Calu3 (cell line): ENCODE measurements at places on chromosomes 4 and X. TPM values are rescaled to one million over a fixed set of nuclear protein-coding genes. Genes with fewer than 3 reads are reported as not detected.
A peak's percentile ranks its signal among the peaks of the same experiment; 100 is the strongest.

DNA sequence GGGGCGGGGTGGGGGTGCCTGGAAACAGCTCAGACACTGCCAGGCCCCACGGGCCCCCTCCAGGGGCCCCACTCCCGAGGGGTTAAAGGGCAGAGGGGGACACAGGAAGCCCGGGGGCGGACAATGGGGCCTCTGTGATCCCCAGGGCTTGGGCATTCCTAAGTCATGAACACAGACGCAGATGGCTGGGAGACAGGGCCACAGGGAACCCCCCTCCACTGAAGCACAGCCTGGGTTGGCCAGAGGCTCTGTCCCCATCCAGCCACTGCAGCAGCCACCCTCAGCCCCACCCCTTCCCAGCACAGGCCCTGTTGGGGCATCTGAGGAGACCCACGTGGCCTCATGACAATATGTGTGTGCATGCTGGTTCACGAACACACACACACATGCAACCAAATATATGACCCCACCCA lies 3.9 kb downstream of the L1CAM start:
- no peaks in the 10 kb centered on the region for H3K36me3 ChIP-seq
- DNase-seq, result peak; percentile 83
- H3K4me1 ChIP-seq, result peaks cover 35% of the 10 kb centered on the region
- peaks cover under 1% of the 10 kb centered on the region for H3K27me3 ChIP-seq
- H3K4me3 ChIP-seq, result peak overlapping the region; percentile 50
- H3K27ac ChIP-seq, result peak overlapping the region; percentile 70

DNA sequence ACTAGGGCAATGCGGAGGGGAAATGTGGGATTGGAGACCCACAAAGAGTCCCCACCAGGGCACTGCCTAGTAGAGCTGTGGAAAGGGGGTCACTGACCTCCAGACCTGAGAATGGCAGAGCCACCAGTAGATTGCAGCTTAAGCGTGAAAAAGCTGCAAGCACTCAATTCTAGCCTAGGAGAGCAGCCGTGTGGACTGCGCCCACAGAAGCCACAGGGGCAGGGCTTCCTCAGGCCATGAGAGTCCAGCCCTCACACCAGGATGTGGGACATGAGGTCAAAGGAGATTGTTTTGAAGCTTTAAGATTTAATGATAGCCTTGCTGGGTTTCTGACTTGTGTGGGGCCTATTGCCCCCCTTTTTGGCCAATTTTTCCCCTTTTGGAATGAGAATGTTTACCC lies 379.0 kb downstream of the INPP4B start:
- H3K27me3 ChIP-seq, result no peaks in the 10 kb centered on the region
- H3K27ac ChIP-seq, result peak overlapping the region; percentile 41
- H3K4me1 ChIP-seq, result peaks cover 10% of the 10 kb centered on the region
- no peak for DNase-seq
- H3K36me3 ChIP-seq, result peaks cover 46% of the 10 kb centered on the region
- no peak overlapping the region for H3K4me3 ChIP-seq

DNA sequence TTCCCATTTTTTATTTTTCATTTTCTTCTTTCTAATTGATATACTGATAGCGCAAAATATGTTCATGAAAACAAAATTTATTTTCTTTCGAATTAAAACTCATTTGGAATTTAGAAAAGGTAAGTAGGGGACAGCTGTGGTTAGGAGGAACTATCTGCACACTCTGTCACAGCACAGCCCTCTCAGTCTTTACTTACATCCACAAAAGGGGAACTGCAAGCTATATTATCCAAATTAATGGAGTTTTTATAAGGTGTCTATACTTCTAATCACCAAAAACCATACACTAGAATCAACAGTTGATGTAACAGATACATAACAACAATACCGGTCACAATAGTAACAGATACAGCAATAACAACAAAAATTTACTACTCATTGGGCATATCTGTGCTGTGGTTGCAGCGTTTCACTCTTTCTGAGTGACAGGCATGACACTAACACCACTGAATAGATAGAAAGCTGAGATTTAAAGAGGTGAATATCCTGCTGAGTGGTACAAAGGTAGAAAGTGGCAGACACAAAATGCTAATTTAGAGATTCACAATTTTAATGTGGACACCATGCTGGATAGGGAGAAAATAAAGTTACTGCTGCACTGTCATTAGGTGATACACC lies 160.7 kb downstream of the PPP3CA start:
- H3K36me3 ChIP-seq, result no peaks in the 10 kb centered on the region
- no peaks in the 10 kb centered on the region for H3K27me3 ChIP-seq
- H3K4me1 ChIP-seq, result peaks cover 18% of the 10 kb centered on the region
- H3K4me3 ChIP-seq, result no peak overlapping the region
- DNase-seq, result no peak
- H3K27ac ChIP-seq, result no peak overlapping the region

DNA sequence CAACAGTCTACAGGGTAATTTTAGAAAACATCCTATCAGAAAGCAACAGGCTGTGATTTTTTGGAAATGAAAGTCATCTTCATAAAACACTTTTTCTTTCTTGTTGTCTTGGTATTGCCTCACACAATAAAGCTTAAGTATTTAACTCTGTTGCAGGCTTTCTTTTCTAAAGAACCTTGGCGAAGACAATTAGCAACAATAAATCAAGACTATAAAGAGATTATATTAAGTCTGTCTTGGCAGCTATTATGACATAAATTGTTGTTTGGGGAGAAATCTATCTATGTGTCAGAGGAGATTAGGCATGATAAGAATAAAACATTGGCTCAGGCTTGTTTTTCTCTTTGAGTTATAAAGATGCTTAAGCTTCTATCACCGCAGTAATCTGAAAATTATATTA lies 1774.8 kb downstream of the ARAP2 start:
- H3K36me3 ChIP-seq, result no peaks in the 10 kb centered on the region
- H3K4me3 ChIP-seq, result no peak overlapping the region
- DNase-seq, result no peak
- no peaks in the 10 kb centered on the region for H3K27me3 ChIP-seq
- H3K4me1 ChIP-seq, result no peaks in the 10 kb centered on the region

DNA sequence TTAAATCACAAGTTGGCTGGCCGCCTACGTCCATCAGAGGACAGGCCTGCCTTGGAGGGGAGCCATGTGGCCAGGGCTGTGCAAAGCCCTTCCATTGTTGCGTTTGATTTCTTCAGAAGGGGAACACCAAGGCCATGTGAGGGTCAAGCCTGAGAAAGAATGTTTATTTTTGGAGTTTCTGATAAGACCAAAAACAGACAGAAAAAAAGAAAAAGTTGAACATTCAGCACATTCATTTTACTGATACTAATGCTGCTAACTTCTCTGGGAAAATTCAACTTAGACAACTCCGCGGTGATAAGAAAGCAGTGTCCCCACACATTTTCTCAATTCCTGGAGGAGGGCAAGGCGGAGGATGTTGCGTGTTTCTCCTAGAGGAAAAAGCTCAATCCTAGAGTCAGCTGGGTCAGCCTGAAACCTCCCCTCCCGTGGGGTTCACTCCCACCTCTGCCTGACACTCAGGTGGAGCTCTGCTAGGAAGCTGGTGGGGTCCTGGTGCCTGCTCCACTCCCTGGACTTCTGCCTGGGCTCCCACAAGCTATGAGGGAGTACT lies 63.5 kb downstream of the ANAPC4 start:
- H3K27ac ChIP-seq, result no peak overlapping the region
- no peaks in the 10 kb centered on the region for H3K27me3 ChIP-seq
- H3K36me3 ChIP-seq, result peaks cover 5% of the 10 kb centered on the region
- no peak overlapping the region for H3K4me3 ChIP-seq

GRCh38 chr4:32135642-32136041 lies 1415.5 kb downstream of the PCDH7 start:
- H3K4me1 ChIP-seq, result no peaks in the 10 kb centered on the region
- no peaks in the 10 kb centered on the region for H3K27me3 ChIP-seq
- no peak overlapping the region for H3K4me3 ChIP-seq
- H3K27ac ChIP-seq, result no peak overlapping the region

DNA sequence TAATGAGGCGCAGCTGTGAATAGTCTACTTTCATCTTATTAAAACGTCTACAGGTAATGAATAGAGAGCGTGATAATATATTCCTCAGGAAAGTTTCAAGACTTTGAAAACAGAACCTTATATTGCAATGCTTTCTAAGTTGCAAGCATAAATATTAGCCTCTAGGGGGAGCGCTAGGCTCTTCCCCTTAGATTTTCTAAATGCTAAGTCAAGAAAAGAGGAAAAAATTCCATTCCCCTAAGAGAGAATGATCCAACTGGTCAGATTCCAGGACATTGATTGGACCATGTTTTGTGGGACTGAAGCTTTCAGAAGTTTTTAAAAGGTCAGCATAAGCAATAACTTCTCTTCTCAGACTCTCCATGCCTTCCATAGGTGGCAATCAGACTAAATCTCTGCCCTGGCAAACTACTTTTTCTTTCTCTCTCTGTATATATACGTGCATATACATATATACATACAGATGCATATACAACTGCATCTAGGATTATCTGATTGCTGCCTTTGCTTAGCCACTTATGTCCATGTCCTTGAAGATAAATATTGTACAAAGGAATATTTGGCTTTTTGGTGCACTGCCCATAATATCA lies 492.9 kb downstream of the INPP4B start:
- no peak overlapping the region for H3K4me3 ChIP-seq
- peaks cover 69% of the 10 kb centered on the region for H3K4me1 ChIP-seq
- no peaks in the 10 kb centered on the region for H3K36me3 ChIP-seq
- DNase-seq, result no peak

DNA sequence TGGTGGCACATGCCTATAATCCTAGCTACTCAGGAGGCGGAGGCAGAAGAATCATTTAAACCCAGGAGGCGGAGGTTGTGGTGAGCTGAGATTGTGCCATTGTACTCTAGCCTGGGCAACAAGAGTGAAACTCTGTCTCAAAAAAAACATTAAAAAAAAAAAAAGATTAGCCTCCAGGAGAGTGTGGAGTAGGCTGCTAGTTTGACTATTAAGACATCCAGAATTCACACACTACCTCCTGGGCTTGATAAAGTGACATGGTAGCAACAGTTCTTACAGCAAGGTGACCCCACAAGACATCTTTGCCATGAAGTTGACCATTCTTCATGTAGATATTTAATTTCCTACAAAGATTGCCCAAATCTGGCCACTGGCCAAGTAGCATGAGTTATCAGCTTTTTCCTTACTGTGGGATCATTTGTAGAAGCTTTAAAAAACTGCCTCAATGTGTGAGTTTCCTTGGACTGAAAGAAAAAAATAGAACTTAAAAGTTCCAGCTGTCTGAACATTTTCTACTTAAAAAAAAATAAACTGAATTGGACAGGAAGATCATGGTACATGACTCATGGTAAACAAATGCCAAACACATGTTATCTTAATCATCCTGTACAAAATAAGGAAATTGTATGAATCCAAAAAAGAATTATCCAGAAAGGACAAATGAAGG lies 35.3 kb upstream of the SPRY1 start:
- H3K4me3 ChIP-seq, result no peak overlapping the region
- H3K4me1 ChIP-seq, result no peaks in the 10 kb centered on the region
- no peak for DNase-seq
- H3K36me3 ChIP-seq, result no peaks in the 10 kb centered on the region
- H3K27me3 ChIP-seq, result no peaks in the 10 kb centered on the region

DNA sequence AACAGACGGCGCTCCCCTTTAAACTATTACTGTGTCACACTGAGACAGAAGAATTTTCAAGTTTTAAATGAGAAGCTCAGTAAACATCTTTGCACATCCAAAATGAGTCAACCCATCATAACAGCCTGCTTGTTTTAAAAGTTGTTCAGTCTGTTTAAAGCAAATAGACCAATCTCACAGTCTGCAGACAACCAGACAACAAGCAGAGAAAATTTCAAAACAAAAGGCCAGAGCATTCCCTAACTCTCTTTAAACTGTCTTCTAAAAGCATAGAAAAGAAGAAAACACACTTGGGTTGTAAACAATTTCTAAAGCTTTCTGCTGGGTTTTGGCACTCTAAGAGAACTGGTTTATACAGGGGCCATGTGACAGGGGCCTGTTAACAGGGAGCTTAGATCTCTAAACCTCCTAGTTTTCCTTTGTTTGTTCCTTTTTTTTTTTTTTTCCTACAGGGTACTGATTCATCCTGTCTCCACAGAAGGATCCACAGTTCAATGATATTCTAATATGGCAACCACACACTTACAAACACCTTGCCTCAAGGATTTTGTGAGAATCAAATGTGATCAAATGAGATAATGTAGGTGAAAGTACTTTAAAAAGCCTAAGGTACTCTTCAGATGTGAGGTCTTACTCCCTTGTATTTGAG lies 100.8 kb upstream of the MAML3 start:
- H3K27me3 ChIP-seq, result no peaks in the 10 kb centered on the region
- H3K4me1 ChIP-seq, result peaks cover 31% of the 10 kb centered on the region
- no peak overlapping the region for H3K4me3 ChIP-seq

GRCh38 chrX:102765217-102765616 lies 44.7 kb downstream of the GPRASP3 start:
- H3K4me3 ChIP-seq, result no peak overlapping the region
- DNase-seq, result no peak
- peaks cover 10% of the 10 kb centered on the region for H3K36me3 ChIP-seq

- H3K4me1 ChIP-seq, result no peaks in the 10 kb centered on the region
- peaks cover 22% of the 10 kb centered on the region for H3K36me3 ChIP-seq
- peak overlapping the region; percentile 67 for H3K4me3 ChIP-seq
These were observed 54.5 kb upstream of the BCOR start for GRCh38 chrX:40152173-40152711.

DNA sequence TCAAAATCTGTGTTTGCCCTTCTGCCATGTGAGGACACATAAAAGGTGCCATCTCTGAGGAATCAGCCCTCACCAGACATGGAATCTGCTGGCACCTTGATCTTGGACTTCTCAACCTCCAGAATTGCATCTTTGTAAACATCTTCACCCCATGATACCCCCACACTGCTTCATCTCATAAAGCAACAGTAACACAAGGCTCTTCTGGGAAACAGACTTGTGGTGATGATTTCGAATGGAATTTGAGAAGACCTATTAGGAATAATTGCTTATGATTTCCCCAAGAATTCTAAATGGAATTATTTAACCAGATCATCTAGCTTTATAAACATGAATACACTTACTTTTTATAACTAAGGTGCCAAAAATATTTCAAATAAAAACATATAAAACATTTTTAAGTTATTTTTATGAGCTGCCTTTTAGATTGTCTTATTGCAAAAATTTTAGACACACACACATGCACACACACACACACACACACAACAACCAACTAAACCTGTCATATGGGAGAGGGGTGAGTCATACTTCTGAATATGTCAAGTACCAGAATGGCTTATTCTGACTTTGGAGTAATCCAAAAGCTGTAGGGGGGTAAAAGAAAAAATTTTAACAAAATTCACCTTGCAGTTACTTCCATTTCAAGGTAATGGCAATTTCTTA lies 82.0 kb downstream of the USP46 start:
- H3K36me3 ChIP-seq, result no peaks in the 10 kb centered on the region
- no peaks in the 10 kb centered on the region for H3K27me3 ChIP-seq
- no peak for DNase-seq
- no peaks in the 10 kb centered on the region for H3K4me1 ChIP-seq
- H3K27ac ChIP-seq, result no peak overlapping the region

Gene CXCL3
- 80.8 and 153 TPM in 2 replicates for total RNA-seq

Gene NHSL2
- total RNA-seq, result 0.09 and 0.27 TPM in 2 replicates

Gene RTL3
- total RNA-seq, result not detected in 2 replicates

Gene COL25A1
- not detected in 2 replicates for total RNA-seq

Gene BEX2
- 2.5 and 4.0 TPM in 2 replicates for total RNA-seq

Gene SCARB2
- total RNA-seq, result 87.3 and 109 TPM in 2 replicates
